Right ventricle myocardium superior (tissue), 1 donor: ENCODE measurements at places on chromosomes 3 and 15.
A peak's percentile ranks its signal among the peaks of the same experiment; 100 is the strongest.

DNA sequence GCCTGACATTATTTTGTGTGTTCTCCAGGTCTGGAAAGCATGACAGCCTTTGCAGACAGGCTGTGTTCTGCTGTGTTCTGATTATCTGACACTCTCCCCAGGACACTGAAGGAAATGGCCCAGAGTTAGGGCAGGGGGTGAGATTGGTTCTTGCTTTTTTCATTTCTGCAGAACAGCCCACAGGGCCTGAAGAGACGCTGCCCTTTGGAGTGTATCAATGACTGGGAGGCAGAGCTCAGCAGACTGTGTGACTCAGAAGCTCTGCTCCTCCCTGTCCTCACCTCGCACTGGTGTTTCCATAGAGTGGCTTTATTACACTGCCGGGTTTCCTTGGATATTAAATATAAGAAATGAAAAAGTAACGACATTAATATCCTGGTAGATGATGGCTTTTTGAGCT, 523.6 kb downstream of the NTRK3 start:
- no peak for DNase-seq

DNA sequence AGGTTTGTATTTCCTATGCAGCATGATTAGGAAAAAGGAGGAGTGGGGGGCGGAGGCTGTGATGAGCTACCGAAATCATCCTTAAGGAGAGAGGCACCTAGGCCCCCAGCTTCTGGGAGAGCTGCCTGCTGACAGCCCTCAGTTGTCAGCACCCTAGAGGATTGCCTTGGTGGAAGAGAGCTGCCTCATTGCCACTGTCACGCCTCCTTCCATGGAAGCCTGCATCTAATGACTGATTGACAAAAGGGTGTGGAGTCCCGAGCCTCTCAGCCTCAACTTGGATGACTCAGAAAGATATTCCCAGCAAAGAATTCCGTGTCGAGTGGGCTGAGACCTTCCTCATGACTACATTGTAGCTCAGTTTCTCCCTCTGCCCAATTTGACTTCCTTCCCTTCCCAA, 320.4 kb upstream of the PROK2 start:
- DNase-seq = no peak

DNA sequence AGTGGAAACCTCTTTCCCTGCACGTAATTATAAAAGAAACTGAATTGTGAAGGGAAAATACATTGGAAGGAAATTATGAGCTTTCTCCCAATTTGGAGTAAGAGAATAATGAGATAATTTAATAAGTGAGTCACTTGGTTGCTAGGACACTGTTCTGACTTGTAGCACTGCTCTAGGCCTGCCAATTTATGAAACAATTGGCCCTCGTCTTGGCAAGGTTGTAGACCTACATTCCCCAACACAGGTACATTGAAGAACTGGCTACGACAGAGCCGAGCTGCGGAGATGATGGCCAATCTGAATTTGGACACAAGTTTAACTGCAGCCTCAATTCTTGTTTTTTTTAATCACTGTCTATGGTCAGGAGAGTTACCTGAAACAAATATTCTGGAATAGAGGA, 674.1 kb downstream of the MECOM start:
- no peak for DNase-seq

DNA sequence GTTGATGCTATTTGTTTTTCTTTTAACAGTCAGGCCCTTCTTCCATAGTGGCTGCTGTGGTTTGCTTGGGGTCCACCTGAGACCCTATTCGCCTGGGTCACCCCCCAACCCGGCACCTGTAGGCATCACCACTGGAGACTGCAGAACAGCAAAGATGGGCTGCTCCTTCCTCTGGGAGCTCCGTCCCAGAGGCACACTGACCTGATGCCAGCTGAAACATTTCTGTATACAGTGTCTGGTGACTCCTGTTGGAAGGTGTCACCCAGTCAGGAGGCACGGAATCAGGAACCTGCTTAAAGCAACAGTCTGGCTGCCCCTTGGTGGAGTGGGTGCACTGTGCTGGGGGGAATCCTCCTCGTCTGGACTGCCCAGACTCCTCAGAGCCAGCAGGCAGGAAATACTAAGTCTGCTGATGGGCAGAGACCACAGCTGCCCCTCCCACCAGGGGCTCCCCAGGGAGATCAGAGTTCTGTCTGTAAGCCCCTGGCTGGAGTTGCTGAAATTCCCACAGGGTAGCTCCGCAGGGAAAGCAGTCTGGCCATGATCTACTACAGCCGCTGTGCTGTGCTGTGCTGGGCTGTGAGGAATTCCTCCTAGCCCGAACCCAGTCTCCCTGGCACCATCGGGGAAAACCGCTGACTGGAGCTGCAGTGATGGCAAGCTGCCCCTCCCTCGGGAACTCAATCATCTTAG, 248.2 kb downstream of the TBC1D5 start:
- no peak for DNase-seq

DNA sequence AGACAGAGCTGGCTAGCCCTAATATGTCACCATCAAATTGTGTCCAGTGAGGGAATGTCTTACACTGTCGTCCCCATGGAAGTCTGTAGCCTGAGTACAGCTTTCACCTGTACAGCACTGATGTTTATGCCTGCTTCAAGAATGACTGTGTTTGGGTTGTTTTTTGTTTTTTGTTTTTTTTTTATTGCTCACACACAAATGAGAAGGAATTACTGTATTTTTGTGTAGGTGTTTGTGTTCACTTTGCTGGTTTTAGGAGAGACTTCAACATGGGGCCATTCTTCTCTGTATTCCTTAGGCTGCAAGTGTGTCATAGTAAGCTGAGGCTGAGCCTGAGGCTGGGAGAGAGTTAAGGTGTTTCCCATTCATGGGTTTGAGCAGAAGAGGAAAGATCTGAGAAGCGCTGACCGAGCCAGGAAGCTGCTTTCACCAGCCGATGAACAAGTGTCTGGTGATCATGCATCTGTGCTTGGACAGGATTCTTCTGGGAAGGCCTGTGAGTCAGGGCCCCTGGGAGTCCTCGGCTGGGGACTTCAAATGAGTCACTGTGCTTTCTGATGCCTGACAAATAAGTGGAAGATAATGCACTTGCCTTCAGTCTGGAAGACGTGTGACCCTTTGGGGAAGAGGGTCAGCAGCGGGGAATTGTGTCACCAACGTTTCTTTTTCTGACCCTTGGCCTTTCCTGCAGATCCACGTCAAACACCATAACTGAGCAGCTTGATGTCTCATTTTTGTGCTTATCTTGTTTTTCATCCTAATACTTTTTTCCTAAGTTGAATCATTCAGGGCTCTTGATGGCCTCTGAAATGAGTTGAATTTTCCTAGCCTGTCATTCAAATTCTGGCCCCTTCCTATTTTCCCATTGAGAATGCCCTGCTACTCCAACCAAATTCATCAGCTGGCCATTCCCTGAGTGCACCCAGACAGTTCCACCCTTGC, 36.7 kb upstream of the ZBTB38 start:
- DNase-seq = peak; percentile 79

- no peak for DNase-seq
Observed at GRCh38 chr15:100900795-100901169, 18.4 kb upstream of the LRRK1 start.

- DNase-seq = no peak
Observed at GRCh38 chr3:136621628-136622027, 130.6 kb downstream of the STAG1 start.

GRCh38 chr3:41202075-41202833, 2.9 kb downstream of the CTNNB1 start:
- no peak for DNase-seq

DNA sequence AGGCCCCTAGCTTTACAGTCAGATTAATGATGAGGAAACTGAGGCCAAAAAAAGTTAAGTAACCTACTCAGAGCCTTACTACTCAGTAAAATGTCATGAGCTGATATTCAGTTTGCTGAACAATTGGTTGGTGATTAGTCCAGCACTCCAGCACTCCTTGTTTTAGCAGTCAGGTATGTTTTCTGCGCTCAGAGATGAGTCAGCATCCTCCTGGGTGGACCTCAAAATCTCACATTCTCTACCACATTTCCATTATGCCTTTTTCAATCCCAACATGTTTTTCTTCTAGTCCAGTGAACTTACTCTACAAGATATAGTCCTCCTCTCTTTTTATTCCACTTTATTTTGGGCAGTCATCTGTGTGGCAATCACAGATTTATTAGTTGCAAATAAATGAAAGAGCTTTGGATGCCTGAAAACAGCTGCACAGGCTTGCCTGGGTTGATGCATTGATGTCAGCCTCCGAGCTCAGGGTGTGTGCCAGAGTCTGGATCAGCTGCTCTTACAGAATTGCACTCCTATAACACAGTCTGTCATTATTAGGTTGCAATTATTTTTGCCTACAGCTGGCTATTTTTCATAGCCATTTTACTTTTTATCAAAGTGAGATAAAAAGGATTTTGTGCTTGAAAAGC, 133.2 kb downstream of the ARPP21 start:
- DNase-seq = no peak

GRCh38 chr3:110512961-110513360, 558.7 kb upstream of the NECTIN3 start:
- no peak for DNase-seq

DNA sequence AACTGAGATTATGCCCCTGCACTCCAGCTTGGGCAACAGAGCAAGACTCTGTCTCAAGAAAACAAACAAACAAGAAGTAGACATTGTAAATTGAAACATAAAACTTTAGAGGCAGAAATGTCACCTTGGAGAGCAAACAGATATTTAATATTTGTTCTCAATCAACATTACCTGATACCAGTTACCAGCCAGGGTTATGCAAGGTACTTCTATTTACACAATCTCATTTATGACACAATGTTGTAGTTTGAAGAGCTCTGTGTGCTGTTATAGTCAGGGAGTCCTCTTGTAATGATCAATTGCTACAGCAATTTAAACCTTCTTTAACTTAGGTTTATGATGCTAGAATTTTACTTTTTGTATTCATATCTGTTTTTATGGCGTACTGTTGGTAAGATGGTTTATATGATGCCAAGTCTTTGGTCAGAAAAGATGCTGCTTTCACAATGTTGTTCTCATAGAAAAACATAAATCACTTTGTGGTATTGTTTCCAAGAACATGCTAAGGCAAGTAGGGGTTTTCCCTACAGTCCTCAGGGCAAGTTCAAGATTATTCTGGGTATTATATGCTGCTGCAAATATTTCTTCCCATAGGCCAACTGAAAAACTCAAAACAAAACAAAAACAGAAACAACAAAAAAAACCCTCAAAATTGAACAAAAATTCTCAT, 173.5 kb downstream of the TNIK start:
- no peak for DNase-seq

DNA sequence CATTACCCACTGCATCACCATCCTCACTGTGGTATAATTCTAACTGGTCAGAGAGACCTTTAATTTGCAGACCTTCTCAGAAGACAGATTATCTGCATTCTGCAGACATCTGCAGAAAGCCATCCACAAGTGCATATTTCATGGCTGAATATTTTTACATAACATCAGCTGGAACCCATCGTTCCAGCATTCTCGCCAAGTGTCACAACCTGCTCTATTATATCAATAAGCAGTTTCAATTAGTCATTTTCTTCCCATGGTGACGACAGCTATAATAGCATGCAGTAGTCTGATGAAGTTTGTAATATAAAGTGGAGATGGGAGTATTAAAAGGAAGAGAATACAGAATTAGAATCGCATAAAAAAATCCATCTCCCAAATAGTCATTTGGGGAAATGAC, 334.7 kb downstream of the FHIT start:
- DNase-seq = no peak

DNA sequence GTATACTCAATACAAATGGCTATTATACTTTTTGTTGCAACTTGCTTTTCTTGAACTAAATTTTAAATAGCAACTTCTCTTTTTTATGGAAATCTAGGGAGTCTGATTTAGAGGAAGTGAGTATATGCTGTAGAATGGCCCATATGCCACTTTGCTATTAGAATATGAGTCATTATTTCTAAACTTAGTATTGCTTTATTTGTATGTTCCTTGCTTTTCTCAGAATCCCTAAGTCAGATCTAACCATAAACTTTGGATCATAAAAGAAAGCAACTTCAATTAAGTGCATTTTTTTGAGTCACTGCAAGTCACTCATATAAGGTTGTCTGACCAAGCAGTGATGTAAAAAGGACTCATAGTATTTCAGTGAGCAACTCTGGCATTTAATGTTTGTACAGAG, 17.5 kb upstream of the SPTSSB start:
- no peak for DNase-seq

DNA sequence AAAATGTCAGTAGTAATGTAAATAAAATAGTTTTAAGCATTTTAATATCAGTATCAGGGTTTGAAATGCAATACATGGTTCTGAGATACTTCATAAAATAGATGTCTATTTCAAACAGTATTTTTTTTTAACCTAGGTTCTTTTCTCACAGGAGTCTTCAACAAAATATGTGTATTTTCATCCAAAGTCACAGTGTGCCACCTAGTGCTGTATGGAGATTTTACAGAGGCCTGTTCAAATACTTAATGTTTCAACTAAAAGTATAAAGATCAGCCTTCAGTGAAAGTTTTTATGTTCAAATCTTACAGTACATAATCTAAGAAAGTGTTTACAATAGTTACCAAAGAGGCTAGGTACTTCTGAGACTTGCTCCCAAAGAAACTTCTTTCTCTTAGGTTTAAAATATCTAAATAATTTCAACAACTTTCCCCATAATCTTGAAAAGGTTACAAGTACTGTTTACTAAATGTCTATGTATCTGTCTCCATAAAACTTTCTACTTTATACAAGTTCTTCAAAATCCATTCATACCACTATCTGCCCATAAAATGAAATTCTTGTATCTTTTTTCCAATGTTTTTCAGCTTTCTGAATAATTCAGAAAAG, 38.3 kb downstream of the SCAPER start:
- no peak for DNase-seq

DNA sequence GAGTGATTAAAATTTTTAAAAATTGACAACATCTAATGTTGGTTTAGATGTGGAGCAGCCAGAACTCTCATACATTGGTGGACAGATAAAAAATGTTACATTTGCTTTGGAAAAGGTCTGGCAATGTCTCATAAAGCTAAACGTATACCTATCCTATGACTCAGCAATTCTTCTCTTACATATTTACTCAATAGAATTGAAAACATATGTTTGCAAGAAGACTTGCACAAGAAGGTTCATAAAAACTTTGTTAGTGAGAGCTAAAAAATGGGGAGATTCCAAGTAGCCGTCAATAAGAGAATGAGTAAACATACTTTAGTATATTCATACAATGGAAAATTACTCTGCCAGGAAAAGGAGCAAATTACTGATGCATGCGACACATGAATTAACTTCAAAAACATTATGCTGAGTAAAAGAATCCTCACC, 30.0 kb downstream of the MASP1 start:
- no peak for DNase-seq

GRCh38 chr3:23600167-23600871, 205.4 kb upstream of the UBE2E1 start:
- no peak for DNase-seq

DNA sequence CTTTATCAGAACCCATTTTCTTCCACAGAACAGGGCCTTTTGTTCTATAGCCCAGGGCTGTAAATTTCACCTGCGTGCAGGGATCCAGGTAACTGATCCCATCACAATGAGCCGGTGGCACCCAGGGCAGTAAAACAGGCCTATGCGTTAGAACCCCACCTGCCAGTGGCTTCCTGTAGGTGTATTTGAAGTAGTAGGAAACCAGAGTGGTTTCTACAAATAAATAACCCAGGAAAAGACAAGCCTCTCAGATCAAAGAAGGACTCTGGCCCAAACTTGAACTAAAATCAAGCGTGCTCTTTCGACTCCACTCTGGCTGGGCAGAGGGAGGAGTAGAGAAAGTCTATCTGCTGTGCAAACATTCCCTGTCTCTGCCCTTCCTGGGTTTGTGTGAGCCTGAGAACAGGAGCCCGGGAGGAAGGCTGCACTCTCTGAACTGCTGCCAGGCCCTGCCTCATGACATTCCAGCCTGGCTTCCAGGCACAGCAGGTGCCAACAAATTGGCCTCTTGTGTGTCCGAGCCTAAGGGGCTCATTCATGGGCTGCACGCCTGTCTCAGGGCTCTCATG, 77.7 kb downstream of the CEMIP start:
- DNase-seq = peak; percentile 83

- no peak for DNase-seq
Observed at GRCh38 chr3:67522081-67522480, 132.3 kb downstream of the SUCLG2 start.
